ENCODE measurements at places on chromosomes 12 and 14. TPM values are rescaled to one million over a fixed set of nuclear protein-coding genes. Genes with fewer than 3 reads are reported as not detected.

DNA sequence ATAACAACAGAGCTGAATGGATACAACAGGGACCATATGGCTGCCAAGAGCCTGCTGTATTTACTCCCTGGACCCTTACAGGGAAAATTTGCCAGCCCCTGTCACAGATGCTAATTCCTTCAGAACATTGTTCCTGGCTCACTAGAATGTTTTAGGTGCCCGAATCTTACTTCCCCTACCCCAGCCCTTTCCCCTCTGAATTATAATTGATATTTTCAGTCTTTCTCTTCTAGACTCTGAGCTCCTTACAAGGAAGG, 235.3 kb downstream of the KSR2 start:
- no peaks in the 10 kb centered on the region for H3K27me3 ChIP-seq
- H3K36me3 ChIP-seq: no peaks in the 10 kb centered on the region
- no peaks in the 10 kb centered on the region for H3K4me1 ChIP-seq
- DNase-seq: no peak
- H3K4me3 ChIP-seq: no peak overlapping the region

DNA sequence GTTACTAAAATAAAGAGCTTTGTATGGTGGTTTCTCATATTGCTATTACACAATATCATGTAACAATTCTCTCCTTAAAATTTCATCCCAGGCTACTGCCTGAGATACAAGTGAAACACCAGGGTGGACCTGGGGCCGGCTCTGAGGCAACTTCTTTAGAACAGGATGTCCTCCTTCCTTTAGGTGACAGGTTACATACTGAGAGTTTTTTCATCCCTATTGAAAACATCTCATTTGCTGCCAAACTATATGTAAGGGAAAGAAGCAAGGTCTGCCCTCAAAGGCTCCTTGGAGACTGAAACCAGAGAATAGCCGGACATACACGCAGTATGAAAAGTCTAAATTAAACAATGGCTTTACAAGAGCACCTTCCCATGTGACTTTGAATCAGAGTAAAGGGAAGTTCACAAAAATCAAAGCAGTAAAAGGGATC, 139.9 kb downstream of the DUSP6 start:
- no peaks in the 10 kb centered on the region for H3K36me3 ChIP-seq
- no peaks in the 10 kb centered on the region for H3K27me3 ChIP-seq
- no peaks in the 10 kb centered on the region for H3K4me1 ChIP-seq
- H3K27ac ChIP-seq: no peak overlapping the region
- no peak overlapping the region for H3K4me3 ChIP-seq
- no peak for DNase-seq

DNA sequence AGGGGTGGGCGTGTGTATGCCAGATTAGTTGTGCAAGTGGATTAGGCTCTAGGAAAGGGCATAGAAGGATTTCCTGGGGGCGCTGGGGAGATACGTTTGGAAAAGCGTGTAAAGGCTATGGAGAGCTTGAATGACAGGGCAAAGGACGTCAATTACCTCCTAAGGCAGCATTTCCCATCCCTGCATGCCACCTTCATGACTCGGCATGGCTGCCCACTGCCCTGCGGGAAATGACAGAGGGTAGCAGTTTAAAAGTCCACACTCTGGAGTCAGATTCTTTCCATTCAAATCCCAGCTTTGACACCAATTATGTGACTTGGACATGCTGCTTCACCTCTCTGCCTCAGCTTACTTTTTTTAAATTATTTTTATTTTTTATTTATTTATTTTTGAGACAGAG, 14.8 kb upstream of the TMEM229B start:
- H3K36me3 ChIP-seq: no peaks in the 10 kb centered on the region
- no peaks in the 10 kb centered on the region for H3K27me3 ChIP-seq
- H3K27ac ChIP-seq: no peak overlapping the region
- H3K4me3 ChIP-seq: no peak overlapping the region
- no peak for DNase-seq

DNA sequence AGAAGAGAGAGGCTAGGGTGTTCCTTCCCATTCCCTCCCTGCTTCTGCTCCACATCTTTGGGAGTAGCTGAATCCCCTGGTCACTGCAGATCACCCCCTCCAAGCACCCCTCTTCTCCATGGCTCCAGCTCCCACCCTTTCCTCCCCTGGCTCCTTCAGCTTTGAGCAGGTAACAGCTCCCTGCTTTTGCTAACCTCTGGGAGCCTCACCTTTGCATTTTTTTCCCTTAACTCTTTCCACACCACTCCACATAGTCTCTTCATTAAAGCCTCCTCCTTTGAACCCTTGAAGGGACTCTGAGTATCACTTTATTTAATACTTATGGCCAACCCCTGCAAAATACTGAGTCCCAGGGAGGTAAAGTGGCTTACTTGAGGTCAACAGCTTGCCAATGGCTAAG, 25.7 kb upstream of the SERPINA6 start:
- no peak for DNase-seq
- H3K27me3 ChIP-seq: no peaks in the 10 kb centered on the region
- no peak overlapping the region for H3K4me3 ChIP-seq
- H3K36me3 ChIP-seq: no peaks in the 10 kb centered on the region
- H3K4me1 ChIP-seq: no peaks in the 10 kb centered on the region

DNA sequence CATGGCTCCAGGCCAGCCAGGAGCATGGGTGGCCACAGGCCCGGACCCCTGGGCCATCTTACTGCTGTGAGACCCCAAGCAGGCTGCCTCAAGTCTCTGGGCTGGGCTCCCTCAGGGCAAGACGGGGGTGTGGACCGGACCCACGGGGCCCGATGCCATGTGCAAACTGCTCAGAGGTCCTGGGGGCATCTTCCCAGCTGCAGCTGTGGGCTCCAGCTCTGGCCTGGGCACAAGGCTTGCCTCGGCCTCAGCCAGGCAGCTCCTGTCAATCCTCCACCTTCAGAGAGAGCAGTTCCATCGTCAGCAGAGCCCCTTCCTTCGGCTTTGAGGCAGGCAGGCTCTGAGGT, 12.4 kb upstream of the GPR132 start:
- no peaks in the 10 kb centered on the region for H3K36me3 ChIP-seq
- H3K4me3 ChIP-seq: no peak overlapping the region
- H3K27ac ChIP-seq: no peak overlapping the region
- DNase-seq: no peak

The PSEN1 gene
- total RNA-seq: 77.6 TPM

DNA sequence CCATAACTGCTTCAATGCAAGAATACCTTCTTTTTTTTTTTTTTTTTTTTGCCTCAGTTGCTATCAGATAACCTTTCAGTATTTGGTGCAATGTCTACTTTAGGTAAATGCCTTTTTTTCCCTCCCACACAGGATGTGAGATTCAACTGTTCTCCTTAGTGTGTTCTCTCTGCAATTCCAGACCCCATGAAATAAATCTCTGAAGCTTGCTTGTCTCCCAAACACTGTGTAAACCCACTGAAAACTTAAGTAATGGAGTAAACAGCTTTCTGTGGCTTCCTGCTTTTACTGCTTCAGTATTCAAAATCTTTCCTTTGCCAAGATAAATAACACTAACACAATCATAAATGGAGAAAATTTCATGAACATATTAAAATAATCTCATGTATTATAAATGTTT, 55.8 kb upstream of the CLEC14A start:
- no peak for DNase-seq
- no peaks in the 10 kb centered on the region for H3K36me3 ChIP-seq
- no peaks in the 10 kb centered on the region for H3K4me1 ChIP-seq

DNA sequence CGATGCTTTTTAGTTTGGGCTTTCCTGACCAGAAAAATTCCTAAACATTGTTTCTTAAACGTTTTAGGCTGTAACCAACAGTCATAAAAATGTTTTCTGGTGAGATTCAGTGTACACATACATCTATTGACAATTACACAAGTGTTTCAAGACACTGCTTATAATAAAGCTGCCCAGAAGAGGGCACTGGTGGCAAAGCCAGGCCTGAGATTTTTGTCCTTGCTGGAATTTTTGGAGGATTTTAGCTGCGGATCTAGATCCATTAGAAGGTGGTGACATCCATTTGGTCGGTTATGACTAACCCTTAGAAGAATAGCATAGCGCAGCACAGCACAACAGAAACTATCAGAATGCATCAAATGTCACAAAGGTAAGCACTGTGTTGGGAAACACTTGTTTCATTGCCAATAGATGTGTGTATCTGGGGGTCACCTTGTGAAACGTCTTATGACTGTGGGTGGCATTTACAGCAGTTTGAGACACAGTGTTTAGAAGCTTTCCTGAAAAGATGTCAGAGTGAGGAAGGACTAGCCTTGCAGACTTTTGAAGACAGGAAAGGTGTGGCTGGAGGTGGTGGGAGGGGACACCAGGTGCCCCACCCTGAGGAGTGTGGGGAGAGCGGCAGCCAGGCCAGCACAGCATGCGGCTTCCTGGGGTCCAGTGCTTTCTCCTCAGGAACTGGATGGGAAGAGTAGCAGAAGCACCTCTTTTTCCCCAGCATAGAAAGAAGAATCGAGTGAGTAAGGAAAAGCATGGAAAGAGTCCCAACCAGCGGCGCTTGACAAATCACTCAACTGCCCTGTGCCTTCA, 54.7 kb upstream of the FKBP4 start:
- H3K27ac ChIP-seq: no peak overlapping the region
- no peaks in the 10 kb centered on the region for H3K4me1 ChIP-seq
- H3K4me3 ChIP-seq: no peak overlapping the region
- no peaks in the 10 kb centered on the region for H3K36me3 ChIP-seq
- H3K27me3 ChIP-seq: no peaks in the 10 kb centered on the region

DNA sequence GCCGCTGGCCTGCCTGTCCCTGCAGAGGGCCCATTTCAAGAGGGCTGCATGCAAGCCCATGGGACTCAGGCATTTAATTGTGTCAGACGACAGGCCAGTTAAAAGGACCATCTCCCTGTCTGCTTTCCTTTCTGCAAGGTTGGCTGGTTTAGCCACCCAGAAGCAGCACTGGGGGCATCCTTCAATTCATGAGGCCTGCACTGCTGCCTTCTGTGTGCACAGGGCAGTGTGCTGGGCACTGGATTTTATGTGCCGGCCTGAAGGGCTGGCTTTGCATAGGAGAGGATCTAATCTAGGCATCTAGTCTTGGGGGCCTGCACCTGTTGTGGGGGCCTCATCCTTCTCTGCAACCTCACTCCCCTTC, 114.1 kb upstream of the FKBP4 start:
- no peaks in the 10 kb centered on the region for H3K27me3 ChIP-seq
- DNase-seq: no peak
- H3K4me3 ChIP-seq: no peak overlapping the region
- peaks cover 27% of the 10 kb centered on the region for H3K36me3 ChIP-seq

The FOXM1 gene
- total RNA-seq: 1.2 TPM

All from tibial nerve (tissue), 4 donors.